ENCODE measurements at places on chromosomes 16 and 17.

DNA sequence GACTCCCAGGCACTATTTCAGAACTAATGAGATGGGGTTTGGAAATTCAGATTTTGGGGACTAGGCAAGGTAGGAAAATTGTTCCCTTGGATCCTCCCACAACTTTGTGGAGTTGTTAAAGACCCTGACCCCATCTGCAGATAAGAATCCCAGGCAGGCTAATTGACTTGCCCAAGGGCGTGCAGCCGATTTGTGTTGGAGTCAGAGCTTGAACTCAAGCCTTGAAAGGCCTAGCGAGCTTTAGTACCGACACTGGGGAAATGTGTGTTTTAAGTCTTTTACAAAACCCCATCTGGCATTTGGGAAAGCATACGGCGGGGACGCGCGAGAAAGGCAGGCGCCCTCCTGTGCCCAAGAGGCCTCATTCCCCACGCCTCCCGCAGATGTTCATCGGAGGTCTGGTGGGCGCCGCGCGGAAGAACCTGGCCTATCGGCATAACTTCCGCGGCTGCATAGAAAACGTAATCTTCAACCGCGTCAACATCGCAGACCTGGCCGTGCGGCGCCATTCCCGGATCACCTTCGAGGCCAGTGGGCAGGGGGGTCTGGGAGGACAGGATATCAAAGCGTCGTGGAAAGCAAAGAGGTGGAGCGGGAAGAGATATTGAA is 4.3 kb downstream of the CNTNAP1 start:
- no peak for DNase-seq

DNA sequence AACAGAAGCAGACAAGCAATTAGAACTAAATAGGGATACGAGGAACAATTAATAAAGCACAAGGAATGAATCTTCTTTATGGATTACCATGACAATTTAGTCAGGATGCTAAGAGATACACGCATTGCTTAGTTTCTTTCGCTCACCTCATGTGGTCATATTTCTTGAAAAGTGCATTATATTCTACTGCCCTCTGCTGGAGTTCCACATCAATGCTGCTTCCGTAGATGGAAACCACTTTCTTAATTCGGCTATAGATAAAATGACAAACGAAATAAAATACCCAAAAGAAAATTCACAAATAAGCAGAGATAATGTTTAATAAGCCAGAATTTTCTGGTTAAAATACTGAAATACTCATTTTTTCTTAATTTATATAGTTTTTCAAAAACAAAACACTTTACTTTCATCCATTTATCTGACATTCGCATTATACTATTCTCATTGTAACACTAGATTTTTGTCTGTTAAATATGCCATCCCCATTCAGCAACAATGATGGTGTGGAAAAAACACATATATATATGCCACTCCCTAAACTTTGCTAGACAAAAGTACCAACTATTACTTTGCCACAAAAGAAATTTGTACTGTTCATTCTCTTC is 22.0 kb upstream of the PHLPP2 start:
- no peak for DNase-seq

DNA sequence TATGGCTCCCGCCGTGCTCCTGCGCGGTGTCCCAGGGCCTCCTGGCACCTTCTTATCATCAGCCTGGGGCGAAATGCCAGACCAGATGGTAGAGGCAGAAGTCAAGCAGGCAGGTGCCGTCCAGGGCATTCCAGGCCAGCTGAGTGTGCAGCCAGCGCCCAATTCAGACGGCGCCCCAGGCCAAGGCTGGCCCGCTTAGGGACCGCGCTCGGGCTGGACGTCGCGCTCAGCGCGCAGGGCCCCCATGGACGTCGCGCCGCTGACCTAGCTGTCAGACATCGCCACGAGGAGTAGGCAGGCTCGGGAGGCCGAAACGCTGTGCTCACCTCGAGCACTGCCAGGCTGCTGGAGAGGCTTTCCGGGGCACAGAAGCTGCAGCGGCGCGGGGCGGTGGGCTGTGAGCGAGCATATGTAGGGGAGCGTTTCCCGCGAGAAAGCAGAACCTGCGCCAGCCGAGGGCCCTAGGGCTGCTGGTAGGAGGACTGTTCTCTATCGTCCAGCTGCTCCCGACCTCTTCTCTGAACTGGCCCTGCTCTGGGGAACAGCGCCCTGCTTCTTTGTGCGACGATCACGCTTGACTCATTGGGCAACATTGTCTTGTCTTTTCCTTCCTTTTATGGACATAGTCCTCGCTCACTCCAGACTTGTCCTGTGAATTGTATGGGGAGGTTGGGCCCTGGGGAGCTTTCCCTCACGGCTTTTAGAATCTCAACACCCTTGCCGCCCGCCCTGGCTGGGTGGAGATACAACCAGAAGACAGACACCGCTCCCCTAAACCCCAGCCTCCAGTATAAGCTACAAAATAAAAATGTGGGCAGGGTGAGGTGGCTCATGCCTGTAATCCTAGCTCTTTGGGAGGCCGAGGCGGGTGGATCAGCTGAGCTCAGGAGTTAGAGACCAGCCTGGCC is 8.4 kb upstream of the CA4 start:
- DNase-seq = no peak

- DNase-seq = no peak
These were observed 77.2 kb downstream of the KCNJ12 start for GRCh38 chr17:21453144-21453898.

DNA sequence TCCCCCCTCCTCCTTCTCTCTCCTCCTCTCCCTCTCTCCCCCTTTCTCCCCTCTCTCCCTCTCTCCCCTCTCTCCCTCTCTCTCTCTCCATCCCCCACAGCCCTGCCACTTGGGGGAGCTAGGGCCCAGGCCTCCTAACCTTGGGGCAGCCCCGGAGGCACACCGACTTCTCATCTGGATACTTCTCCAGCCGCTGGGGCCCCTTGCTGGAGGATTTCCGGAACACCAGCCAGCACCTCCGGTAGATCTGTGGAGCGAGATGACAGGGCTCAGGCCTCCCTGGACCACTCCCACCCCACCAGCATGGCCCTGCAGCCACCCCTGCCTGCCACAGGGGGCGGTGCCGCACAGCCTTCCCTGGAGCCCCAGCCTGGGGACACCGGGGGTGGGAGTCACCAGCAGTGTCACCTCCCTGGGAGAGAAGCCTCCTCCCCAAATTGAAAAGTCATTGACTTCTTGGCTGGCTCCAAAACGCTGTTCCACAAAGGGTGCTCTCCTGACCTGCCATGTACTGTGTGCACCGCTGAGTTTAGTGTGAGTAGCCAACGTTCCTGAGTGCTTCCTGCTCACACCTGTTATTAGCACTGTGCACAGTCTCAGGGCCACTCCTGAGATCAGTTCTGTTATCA is 10.5 kb downstream of the DOK4 start:
- peak; percentile 55 for DNase-seq

DNA sequence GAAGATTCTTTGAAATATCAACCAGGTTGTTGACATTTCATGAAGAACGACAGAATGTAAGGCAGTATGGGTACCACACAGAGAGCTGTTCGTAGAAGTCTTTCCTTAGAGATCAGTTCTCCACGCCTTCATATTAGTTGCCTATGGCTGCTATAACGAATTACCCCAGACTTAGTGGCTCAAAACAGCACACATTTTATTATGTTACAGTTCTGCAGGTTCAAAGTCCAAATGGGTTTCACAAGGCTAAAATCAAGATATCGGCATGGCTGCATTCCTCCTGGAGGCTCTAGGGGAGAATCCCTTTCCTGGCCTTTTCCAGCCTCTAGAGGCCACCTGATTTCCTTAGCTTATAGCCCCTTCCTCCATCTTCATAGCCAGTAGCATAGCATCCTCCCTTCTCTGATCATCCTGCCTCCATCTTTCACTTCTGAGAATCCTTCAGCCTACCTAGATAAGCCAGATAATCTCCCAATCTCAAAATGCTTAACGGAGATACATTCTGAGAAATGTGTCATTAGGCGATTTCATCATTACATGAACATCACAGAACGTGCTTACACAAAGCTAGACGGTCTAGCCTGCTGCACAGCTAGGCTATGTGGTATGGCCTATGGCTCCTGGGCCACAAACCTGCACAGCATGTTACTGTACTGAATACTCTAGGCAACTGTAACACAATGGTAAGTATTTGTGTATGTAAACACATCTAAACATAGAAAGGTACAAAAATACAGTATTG is 26.0 kb downstream of the ERCC4 start:
- DNase-seq = no peak

- no peak for DNase-seq
These were observed 29.9 kb downstream of the TRAF4 start for GRCh38 chr17:28773736-28774135.

DNA sequence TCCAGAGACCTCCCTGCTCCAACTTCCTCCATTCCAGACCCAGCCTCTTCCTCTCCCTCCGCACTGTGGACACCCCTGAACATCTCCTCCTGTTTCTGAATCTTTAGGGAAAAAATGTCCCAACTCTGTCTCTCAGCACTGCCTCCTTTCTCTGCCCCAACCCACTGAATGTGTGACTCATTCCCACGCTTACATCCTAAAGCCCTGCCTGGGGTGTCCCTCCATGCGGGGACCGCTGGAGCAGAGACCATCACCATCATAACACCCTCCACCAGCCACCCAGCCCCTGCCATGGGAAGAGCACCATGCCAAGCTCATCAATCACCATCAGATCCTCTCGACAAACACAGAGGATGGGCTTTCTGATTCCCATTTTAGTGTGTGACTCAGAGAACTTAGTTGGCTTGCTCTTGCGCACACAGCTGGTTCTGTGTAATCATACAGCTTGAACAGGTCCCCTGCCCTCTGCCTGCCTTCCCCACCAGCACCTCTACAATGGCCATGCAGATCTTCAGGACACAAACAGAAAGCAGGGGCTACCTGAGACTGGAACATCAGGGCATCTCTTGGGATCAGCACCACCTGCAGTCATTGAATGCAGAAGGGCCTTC is 10.7 kb downstream of the RPRML start:
- DNase-seq = no peak

DNA sequence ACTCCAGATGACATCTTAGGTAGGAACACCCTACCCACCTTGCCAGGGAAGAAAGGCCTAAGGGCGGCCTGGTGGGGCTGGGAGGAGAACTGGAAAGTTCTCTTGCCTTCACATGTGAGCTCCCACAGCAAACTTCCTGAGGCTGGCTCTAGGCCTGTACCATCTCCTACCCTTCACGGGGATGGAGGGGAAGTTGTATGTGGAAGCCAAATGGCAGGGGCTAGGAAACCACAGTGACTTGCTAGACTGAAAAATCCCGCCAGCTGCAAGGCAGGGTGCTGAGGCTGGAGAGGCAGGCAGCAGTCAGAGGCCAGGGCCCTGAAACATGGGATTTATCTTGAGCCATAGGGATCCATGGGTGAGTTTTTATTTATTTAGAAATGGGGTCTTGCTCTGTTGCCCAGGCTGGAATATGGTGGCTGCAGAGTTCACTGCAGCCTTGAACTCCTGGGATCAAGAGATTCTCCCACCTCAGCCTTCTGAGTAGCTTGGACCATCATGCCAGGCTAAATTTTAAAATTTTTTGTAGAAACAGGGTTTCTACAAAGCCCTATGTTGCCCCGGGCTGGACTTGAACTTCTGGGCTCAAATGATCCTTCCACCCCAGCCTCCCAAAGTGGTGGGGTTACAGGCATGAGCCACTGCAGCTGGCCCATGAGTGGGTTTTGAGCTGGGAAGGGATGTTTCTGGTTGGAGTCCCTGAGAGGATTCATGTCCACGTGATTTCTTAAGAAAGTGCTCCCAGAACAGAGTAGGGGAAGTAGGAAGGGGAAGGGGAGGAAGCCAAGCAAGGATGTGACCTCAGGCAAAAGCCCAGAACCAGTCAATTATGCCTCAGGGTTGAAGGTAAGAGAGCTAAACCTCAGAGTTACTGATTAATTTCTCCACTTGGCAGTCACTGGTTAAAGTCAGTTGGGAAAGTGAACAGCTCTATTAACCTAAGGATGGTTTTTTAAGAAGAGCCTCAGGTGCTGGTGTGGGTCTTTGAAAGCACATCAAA is 4.0 kb upstream of the KAT8 start:
- no peak for DNase-seq

- no peak for DNase-seq
These were observed 64.6 kb downstream of the USP32 start for GRCh38 chr17:60327134-60327900.

- DNase-seq = no peak
These were observed 12.5 kb downstream of the CDH13 start for GRCh38 chr16:82639263-82639662.

DNA sequence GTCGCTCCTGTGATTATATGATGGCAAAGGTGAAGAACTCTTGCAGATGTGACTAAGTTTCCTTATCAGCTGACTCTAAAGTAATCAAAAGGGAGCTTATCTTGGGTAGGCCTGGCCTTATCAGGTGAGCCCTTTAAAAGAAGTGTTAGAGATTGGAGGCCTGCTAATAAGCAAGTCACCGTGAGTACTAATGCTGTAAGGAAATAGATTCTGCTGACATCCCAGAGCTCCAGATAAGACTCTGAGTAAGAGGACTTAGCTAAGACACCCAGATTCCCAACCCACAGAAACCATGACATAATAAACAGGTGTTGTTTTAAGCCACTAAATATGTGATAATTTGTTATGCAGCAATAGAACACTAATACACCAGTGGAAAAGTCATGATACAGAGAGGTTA is 99.9 kb upstream of the FAM20A start:
- no peak for DNase-seq

GRCh38 chr17:77496401-77496801 is 355.6 kb downstream of the SEC14L1 start:
- DNase-seq = no peak

- no peak for DNase-seq
These were observed 5.0 kb downstream of the SLC26A11 start for GRCh38 chr17:80225230-80225629.

DNA sequence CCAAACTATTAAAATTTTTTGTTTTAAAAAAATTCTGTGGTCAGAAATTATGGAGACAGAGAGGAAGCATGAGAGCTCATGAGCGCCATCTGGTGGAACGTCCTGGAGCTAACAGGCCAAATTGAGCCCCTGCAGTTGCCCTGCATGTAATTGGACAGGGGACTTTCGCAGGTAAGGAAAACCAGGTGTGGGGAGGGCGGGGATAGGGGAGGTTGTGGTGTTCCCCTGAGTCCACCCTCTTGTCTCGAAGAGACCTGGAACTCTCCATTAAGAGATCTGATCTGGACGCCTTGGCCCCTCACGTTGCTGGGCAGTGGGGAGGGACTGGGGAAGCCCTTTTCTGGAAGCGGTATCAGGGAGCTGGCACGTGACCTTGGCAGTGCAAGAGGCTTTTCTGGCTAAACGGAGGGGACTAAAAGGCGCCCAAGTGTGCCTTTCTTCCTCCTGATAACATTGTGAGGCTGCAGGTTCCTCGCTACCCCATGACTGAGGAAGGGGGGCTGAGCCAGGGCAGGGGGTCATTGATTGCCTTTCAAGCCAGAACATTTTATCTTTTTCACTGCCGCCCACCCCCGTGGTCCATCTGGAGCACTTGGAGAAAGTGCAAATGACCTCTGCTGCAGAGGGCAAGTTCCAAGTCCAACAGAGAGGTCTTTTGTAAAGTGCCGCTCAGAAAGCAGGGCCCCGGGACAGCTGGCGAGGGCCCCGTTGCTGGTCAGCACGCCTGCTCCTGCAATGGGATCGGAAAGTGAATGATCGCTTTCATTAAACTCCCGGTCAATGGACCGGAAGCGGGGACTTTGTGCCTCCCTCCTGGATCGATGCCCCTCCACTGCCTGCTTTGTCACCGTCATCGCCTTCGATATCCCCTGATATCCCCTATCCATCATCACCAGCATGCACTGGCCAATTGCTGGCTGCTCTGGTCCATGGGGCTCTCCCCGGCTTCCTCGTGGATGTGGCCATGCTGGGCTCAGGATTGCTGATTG is 18.4 kb downstream of the PDILT start:
- DNase-seq = no peak

Data from stimulated activated CD8-positive, alpha-beta memory T cell treated with anti-CD3 and anti-CD28 coated beads, Interleukin-7, amount 100 ng/mL, for 4 hours (primary cell).